ENCODE measurements at places on chromosomes 7 and 10.

DNA sequence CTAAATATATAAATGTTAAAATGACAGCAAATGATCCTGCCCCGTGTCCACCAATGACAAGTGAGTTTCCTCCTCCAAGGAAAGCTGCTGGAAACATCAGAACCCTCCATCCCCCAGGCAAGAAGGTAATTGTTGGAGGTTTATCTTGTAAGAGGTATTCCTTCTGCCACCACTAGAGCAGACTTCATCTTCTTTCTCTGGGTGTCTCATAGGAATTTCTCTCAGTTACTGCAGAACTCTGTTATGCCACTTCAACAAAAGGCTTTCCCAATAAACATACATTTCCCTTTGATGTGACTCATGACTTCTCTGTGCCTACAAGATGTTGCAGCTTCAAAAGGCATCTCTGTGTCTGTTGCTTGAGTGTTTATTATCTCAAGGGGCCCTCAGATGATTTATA lies 279.1 kb downstream of the BMPER start:
- peak; percentile 49 for DNase-seq

GRCh38 chr7:130941322-130942210 lies 207.6 kb upstream of the KLF14 start:
- peak; percentile 77 for DNase-seq

GRCh38 chr10:92177546-92177945 lies 113.3 kb downstream of the CPEB3 start:
- DNase-seq, result peak; percentile 5

- no peak for DNase-seq
Observed at GRCh38 chr10:29470843-29471543, 163.8 kb downstream of the SVIL start.

DNA sequence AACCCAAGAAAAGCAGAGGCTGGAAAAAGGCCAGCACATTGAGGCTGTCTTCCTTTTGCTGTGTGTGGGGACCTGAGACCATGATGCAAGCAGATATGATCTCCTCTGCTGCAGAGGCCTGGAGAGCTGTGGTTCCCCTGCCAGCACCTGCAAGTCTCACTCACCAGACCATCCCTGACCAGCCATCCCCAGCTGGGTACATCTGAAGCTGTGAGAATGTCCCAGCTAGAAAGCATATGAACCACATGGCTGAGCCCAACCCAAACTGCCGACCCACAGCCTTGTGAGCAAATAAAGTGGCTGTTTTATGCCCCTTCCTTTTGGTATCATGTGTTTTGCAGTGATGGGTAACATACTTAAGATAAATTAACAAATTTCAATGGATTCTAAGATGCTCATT lies 114.9 kb downstream of the DYNC2I1 start:
- DNase-seq, result no peak

Data from cardiac fibroblast (primary cell).